ENCODE measurements at places on chromosomes 13 and 19.
A peak's percentile ranks its signal among the peaks of the same experiment; 100 is the strongest.

DNA sequence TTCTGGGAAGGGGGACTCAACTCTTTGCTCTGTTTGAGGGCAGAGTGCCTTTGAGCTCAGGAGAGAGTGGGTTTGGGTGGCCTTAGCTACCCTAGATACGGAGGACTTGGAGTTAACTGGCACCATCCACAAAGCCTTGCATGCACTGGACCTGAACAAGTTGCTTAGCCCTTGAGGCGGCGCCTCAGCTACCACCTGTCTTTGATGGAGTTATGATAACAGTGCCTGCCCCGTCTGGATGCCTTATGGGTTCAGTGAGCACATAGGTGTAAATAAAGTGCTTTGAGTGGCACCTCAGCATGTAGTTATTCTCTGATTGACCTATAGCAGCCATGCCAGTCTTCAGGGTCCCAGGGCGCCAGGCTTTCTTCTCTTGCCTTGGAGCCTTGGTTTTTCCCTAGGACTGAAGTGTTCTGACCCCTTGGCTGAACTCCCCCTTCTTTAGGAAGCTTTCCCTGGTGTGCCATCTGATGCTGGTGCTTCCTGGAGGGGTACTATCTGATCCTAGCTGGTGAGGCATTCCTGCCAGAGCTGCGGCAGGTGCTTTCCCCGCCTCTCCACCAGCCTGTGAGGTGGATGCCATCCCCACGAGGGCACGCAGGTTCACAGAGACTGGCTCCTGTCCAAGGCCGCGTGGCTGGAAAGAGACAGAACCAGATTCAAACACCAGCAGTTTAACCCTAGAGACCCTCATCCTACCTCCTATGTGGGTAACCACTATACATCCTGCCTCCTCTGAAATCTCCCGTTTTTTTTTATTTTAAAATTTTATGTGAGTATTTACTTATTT lies 5.8 kb downstream of the BCKDHA start:
- DNase-seq = no peak

DNA sequence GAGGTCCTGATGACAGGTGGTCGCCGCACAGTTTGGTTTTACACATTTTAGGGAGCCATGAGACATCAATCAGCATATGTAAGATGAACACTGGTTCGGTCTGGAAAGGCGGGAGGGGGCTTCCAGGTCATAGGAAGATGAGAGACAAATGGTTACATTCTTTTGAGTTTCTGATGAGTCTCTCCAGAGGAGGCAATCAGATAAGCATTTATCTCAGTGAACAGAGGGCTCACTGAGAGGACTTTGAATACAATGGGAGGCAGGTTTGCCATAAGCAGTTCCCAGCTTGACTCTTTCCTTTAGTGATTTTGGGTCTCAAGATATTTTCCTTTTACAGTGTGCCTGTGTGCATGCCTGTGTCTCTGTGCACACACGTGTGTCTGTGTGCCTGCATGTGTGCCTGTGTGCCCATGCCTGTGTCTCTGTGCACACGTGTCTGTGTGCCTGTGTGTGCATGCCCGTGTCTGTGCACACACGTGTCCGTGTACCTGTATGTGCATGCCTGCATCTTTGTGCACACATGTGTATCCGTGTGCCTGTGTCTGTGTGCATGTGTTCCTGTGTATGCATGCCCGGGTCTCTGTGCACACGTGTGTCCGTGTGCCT lies 35.5 kb upstream of the TMEM255B start:
- no peak for DNase-seq

GRCh38 chr13:42038661-42039456 lies 9.6 kb upstream of the DGKH start:
- DNase-seq = no peak

DNA sequence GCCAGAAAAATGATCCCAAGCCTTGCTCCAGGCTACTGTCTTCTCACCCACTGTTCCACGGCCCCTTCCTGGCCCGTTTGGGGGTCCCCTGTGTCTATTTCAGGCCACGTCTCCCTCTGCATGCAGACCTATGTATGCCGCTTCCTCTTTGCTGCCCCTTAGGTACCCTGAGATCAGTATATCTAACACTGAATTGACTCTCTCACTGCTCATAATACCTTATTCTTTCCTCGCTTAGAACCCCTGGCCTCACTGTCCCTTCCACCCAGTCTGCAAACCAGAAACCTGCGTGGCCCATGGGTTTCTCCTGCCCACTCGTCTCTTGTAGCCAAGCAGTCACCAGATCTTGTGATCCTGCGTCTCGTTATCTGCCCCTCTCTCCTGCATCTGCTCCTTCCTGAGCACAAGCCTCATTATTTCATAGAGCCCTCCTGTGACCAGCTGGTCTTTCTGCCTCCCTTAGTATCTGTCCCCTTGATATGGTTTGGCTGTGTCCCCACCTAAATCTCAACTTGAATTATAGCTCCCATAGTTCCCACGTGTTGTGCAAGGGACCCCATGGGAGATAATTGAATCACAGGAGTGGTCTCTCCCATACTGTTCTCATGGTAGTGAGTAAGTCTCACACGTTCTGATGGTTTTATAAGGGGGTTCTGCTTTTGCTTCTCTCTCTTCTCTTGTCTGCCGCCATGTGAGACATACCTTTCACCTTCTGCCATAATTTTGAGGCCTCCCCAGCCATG lies 109.0 kb upstream of the RNF113B start:
- no peak for DNase-seq

DNA sequence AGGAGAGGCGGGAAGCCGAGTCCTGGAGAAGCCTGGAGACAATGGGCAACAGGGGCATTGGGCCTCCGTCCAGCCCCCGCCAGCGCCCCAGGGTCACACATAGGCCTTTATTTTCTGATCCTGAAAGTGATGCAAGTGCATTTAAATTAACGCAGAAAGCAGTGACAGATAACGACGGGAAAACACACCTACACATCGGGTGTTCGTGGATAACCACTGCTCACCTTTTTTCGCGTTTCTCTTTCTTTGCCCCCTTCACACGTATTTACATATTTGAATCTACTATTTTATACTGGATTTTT lies 30.4 kb upstream of the GRTP1 start:
- no peak for DNase-seq

DNA sequence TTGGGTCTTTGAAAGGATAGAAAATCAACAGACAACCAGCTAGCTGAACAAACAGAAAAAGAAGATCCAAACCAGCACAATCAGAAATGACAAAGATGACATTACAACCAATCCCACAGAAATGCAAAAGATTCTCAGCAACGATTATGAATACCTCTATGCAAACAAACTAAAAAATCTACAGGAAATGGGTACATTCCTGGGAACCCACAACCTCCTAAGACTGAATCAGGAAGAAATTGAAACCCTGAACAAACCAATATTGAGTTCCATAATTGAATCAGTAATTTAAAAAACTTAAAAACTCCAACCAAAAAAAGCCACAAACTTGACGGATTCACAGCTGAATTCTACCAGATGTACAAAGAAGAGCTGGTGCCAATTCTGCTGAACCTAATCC lies 20.9 kb upstream of the C1QTNF9B start:
- no peak for DNase-seq

DNA sequence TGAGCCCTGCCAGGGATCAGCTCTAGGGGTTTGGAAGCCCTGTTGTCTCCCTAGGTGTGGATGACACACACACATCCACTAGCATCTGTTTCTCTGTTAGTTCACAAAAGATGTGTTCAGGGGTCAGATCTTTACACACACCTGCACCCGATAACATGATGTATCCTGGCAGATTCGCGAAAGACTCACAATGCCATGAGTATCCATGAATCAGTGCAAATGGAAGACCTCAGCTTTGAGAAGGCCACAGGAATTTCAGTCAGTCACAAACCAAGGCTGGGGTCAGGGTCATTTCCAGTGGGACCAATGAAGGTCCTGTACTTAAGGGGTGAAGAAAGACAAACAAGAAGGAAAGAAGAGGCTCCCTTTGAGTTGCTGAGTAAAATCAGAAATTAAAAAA lies 898.2 kb downstream of the UQCRFS1 start:
- DNase-seq = no peak

- no peak for DNase-seq
Observed at GRCh38 chr13:33446821-33447725, 161.5 kb upstream of the STARD13 start.

DNA sequence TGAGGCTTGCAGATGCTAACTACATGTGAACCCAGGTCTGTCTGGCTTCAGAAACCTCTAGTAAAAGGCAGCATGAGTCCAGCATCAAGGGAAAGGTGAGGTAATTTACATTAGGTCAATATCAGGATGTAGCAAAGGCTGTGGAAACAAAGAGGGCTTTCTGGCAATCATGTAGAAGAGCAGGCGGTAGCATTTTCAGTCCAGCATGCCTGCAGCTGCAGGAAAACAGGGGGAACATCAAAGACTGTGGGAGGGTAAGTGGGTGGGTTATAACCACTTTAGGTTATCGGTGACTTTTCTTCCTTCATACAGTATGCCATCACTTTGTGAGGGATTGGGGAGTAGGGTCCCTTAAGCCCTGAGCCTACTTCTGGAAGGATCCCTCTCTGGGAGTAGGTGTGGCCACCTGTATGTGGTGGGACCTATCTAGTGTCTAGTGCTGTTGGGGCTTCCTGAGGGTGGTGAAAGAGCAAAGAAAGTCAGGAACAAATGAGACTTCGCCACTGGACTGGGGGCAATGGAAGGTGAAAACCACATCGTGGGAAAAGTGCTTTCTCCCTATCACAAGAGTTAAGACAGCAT lies 10.8 kb downstream of the SUGP2 start:
- DNase-seq = no peak

DNA sequence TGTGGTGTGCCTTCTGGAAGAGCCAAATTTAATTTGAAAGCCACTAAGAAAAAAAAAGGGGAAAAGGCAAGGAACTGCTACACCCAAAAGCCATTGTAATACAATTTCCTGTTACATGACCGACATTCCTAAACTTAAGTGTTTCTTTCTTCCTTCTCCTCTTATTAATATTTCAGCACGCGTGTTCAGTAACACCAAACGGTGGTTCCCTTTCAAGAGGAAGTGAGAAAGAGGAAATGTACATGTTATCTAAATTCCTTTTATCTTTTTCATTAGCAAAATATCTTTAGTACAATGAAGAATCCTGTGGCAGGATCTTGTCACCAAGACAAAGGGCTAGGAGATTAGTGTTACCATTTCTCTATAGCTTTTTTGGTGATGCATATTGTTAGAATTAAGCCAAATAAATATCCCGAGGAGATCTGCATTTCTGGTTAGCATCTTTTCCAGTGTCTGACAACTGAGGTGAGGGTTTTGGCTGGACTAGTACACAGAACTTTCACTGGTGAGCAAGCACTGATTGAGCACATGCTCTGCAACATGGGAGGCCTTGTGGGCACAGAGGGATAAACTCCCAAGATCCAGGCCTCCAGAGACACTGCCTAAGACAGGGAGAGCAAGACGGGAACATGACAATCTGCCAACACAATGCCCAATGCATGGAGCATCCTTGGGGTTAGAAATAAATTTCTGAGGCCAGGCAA lies 22.1 kb downstream of the LATS2 start:
- no peak for DNase-seq

GRCh38 chr19:38711726-38712153 lies 32.5 kb downstream of the CAPN12 start:
- no peak for DNase-seq

- DNase-seq = no peak
Observed at GRCh38 chr13:113260996-113261395, 36.0 kb upstream of the LAMP1 start.

DNA sequence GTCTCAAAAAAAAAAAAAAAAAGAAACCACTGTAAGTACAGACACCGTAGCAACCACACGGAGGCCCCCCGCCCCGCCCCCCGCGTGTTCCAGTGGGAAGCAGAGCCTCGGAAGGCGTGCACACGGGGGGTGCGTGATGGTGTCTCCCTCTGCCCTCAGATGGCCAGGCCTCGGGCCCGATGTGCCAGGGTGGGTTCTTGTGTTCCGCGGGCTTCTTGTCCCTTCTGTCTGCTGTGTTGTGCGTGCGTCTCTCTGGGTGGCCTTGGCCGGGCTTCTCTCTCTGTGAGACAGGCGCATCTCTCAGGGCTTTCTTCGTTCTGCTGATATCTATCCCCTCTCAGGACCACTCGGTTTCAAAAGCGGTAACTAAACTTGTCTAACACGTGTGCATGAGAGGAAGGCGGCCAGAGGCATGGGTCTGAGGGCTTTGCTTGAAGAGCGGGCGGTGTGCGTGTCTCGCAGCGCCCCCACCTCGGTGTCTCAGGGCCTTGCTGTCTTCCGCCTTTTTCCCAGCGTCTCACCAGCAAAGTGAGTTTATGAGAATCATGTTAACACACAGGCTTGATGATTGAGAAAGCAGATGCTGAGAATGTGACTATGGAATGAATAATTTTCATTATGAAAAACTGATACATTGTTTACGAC lies 12.6 kb downstream of the ATP11A start:
- no peak for DNase-seq

- DNase-seq = no peak
Observed at GRCh38 chr19:35229601-35230000, 1.1 kb upstream of the FAM187B start.

GRCh38 chr13:25981060-25981459 lies 70.8 kb downstream of the SHISA2 start:
- no peak for DNase-seq

GRCh38 chr13:113897966-113898365 lies 34.1 kb upstream of the GAS6 start:
- DNase-seq = no peak

DNA sequence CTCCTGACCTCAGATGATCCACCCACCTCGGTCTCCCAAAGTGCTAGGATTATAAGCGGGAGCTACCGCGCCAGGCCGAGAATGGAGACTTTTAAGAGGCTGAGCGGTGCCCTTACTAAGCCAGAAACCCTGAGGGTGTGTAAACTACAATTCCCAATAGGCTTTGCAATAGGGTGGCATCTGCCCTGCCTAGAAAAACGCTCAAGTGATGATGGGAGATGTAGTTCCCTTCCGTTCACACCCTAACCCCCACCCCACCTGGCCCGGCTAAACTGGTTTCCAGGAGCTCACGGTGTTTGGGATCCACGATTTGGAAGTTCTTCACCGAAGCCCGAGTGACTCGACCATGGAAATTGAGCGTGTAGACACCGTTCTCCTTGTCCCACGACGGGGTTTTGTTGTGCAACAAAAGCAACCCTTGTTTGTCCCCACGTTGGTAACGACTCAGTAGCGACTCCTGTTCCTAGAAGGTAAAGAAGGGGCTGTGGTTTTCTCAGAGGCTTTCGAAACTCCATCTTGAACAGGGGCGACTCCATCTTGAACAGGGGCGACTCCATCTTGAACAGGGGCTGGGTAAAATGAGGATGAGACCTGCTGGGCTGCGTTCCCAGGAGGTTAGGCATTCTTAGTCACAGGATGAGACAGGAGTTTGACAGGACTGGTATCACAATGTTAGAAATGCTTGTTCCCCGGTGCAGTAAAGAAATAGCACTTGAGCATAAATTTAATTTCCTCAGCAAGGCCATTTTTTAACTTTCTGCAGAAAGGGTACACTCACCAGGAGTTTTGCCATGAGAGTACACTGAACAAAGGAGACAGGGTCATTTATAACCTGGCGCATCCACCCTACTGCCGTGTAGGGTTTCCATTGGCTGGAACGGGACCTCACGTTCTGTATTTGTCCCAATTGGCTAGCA lies 9.8 kb downstream of the PPP1R15A start:
- peak; percentile 64 for DNase-seq

DNA sequence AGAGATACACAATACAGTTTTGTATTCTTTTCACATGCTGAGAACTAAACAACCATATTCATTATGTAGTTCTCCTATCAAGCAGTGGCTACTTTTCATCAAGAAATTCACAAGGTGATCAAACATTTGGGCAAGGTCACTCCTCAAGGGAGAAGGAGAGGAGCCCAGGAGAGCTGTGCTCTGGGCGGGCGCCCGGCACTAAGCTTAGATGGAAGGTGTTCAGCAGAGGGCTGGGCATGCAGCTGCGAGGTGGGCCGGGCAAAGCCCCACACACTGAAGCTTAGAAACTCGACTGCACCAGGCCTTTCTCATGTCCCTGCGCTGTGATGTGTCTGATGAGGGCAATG lies 30.4 kb upstream of the SPACA7 start:
- no peak for DNase-seq

Measured in cerebellar cortex (tissue), 1 donor.